ENCODE measurements at places on chromosomes 12 and 14.

GRCh38 chr12:128856791-128857078 lies 3.5 kb downstream of the GLT1D1 start:
- DNase-seq = no peak

- DNase-seq = no peak
These were observed 92.9 kb downstream of the GCH1 start for GRCh38 chr14:54809767-54810166.

GRCh38 chr12:211142-211465 lies 2.9 kb downstream of the SLC6A12 start:
- DNase-seq = no peak

- DNase-seq = no peak
These were observed 107.0 kb upstream of the CRY1 start for GRCh38 chr12:107200394-107200793.

DNA sequence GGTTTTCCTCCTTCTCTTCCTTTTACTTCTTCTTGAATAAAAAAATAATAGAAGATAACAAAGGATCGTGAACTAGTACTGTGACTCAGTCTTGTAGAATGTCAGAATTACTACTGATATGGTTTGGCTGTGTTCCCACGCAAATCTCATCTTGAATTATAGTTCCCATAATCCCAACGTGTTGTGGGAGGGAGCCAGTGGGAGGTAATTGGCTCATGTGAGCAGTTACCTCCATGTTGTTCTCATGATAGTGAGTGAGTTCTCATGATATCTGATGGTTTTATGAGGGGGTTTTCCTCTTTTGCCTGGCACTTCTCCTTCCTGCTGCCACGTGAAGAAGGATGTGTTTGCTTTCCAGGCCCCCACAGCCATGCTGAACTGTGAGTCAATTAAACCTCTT lies 549.6 kb downstream of the DIO2 start:
- DNase-seq = no peak

DNA sequence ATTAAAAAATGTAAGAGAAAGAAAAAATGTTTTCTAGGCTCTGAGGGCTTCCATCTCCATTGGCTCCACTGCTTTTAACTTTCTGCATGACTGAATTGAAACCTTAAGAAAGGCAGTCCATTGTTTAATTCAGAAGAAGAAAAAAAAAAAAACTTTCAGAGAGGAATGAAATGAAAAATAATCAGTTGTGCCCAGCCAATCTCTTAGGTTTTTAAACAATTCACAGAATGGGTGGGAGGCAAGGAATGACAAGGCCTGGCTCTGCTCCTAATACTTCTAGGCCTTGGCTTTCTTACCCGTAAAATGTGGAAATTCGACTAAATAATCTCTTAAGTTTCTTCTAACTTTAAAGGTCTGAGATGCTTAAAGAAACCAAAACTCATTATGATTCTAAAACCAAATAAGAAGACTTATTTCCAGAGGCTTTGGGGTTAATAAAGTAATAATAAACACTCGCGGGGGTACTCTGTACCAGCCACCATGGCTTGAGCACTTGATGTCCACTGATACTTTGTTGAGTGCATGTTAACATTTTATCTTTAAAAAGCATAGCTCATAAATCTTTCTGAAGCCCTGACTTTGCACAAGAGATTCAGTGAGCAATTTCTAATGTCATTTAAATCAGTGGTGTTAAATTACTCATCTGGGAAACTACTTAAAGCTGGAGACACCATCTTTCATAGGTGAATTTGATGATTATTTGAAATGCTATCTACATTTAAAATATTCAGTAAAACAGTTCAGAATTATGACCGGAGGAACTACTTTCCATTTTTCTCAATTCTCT lies 49.6 kb downstream of the STON2 start:
- DNase-seq = no peak

DNA sequence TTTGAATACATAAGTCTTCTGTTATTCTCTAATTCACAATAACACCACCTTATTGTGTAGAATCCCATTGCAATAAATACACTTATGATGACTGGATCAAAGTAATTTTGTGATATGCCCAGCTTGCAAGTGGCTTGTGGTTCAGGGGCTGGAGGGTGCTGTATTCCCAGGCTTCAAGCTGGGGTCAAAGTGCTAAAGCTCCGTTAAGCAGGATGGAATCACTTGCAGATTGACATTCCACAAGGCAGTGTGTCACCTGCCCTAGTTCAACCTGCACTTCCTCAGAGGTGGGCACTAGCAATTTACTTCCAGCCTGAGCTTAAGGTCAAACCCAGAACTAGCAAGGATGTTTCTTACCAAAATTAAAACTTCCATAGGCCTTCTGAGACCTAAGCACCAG lies 166.6 kb downstream of the SSPN start:
- no peak for DNase-seq

GRCh38 chr14:72433511-72433910 lies 460.4 kb downstream of the DPF3 start:
- no peak for DNase-seq

GRCh38 chr14:62329427-62329826 lies 567.2 kb downstream of the SNAPC1 start:
- no peak for DNase-seq

- DNase-seq = peak; percentile 76
These were observed 27.4 kb downstream of the CFAP54 start for GRCh38 chr12:96516472-96517430.

DNA sequence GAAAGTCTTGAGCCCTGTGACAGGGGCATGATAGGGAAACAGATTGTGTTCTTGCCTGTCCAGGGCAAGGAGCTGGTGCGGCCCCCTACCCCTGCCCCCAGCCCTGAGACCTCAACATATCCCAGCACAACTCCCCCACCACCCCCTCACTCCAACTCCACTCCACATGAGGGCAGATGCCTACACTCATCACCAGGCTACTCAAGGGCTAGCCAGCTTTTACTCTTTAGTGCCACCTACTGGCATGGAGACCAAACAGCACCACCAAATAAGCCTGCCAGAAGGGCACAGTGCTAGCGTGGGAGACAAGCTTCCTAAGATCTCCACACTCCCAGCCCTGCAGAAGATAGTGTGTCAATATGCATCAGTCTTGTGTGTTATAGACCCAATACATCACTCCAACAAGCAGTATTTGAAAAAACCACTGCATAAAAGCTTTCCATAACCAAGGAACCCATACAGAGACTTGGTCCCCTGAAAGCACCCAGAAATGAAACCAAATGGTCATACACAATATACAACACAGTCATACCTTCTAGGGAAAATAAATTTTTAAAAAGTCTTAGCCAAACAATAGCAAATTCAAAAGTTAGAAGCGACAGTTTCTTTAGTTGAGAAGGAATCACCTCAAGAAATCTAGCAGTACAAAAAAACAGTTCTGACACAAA lies 154.4 kb downstream of the KCNK10 start:
- DNase-seq = peak; percentile 58

DNA sequence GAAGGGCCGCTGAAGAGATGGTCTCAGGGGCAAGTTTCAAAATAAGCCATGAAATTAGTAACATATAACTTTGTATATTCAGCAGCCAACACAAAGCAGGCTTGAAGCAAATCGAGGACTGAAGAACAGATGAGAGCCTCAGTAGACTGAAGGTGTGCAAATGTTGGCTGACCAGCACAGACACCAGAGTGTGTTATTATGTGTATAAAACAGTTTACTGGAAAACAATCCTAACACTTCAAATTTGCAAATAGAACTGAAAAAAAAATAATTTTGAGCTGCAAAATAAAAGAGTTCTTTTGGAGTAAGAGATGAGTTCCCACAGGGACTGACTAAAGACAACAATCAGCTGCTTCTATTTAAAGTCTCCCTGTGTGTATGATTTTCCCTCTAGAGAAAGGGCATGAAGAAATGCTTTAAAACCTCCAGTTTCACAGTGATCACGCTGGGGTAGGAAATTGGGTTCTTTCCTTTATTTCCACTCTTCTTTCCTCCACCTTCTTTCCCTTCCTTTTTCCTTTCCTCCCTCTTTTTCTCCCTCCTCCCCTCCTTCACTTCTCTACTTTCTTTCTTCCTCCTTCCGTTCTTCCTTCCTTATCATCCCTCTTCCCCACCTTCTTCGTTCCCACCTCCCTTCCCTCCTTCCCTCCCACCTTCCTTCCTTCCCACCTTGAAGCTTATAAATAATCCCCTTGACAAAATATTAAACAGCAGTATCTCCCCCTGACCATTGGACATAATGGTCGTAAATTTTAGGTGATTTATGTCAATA lies 383.9 kb upstream of the DCN start:
- no peak for DNase-seq

DNA sequence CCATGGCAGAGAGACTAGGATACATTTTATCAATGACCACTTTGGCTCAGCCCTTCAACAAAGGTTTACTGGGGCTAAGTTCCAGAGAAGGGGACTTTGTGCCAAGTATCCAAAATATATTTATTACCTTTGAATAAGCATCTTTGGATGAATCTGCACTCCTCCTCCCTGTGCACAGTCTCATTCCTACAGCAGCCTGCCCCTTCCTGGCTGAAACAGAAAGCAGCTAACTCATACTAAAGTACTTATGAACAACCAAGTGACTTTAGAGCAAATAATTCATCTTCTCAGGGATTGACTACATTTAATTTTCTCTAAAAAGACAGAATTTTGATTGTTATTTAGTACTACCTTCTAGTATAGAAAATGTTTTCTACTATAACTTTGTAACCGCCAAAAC lies 47.8 kb upstream of the ETV6 start:
- DNase-seq = no peak

DNA sequence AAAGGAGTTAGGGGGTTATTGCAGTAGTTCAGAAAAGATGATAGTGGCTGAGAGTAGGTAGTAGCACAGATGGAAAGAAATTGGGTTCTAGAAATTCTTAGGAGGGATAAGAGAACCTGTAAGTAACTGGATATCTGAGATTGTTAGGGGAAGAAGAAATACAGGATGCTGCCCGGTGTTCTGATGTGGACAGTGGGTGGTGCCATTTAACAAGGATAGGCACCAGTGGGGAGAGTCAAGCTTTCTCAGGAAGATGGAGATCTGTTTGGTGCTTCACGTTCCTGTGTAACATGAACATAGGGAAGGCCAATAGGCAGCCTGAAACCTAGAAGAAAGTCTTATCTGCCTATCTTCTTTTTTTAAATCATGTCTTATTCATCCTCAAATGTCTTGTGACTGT lies 245.9 kb downstream of the NPAS3 start:
- no peak for DNase-seq

Data from T-helper 17 cell (primary cell).